ENCODE measurements at places on chromosomes 13 and 19.

GRCh38 chr13:114104655-114105520, 27.5 kb downstream of the RASA3 start:
- DNase-seq: no peak

- no peak for DNase-seq
Measured at GRCh38 chr13:56713656-56714055, 427.1 kb upstream of the PRR20A start.

DNA sequence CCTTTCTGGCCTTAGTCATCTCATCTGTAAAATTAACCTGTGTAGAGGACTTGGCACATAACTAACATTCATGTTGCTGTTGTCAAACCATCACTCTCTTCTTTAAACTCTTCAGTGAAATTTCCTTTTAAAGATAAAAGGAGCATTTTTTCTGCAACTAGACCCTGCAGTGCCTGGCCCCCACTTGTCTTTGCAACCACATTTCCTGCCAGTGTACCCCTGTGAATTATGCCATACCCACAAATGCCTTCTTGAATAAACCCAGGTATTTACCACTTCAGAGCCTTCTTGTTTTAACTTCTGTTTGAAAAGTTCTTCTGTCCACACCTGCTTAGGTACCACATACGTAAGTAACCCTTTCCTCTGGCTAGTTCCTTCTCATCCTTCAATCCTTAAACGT, 118.8 kb downstream of the CDK8 start:
- no peak for DNase-seq

- peak; percentile 13 for DNase-seq
Measured at GRCh38 chr19:5624018-5624663, 1.3 kb downstream of the SAFB start.

DNA sequence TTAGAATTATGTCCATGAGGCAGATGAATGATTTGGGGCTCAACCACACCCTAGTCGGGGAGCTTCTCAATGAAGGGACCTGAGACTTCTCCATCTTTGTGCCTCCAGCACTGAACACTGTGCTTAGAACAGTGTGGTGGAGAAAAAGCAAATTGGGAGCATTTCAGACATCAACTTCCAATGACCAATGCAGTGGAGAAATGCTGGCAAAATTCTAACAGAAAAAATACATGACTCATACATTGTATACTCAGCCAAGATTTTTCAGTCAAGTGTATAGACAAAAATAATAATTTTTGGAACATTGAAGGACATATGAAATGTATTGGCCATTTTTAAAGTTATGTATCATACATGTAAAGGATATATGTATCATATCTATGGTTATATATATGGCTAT, 134.7 kb downstream of the FGF14 start:
- no peak for DNase-seq
